ENCODE measurements at places on chromosomes 16 and 17.

- DNase-seq = peak; percentile 17
Measured at GRCh38 chr17:21573961-21574610, 118.2 kb upstream of the KCNJ18 start.

DNA sequence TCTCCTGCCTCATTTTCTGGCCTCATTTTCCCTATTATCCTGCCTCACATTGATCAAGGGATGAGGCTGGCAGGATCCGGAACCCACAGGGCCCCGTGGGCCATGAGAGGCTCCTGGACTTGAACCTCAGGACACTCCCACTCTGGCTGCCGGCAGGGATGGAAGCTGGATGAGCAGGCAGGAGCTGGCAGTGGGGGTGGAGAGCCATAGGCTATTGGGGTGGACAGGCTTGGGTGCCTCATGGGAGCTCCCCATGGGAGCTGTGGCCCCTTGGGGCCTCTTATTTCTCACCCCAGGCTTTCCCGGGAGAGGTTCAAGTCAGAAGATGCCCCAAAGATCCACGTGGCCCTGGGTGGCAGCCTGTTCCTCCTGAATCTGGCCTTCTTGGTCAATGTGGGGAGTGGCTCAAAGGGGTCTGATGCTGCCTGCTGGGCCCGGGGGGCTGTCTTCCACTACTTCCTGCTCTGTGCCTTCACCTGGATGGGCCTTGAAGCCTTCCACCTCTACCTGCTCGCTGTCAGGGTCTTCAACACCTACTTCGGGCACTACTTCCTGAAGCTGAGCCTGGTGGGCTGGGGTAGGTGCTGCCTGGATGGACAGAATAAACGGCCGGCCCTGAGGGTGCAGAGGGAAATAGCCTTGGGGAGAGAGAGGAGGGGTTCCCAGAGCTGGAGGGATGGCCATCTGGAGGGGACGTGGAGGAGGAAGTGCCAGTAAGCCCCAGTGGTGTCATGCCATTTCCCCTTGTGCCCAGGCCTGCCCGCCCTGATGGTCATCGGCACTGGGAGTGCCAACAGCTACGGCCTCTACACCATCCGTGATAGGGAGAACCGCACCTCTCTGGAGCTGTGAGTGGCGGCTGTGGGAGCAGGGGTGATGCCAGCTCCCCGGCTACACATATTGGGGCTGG lies 10.7 kb upstream of the DRC7 start:
- DNase-seq = no peak

- no peak for DNase-seq
Measured at GRCh38 chr16:12468552-12468951, 335.1 kb downstream of the CPPED1 start.

DNA sequence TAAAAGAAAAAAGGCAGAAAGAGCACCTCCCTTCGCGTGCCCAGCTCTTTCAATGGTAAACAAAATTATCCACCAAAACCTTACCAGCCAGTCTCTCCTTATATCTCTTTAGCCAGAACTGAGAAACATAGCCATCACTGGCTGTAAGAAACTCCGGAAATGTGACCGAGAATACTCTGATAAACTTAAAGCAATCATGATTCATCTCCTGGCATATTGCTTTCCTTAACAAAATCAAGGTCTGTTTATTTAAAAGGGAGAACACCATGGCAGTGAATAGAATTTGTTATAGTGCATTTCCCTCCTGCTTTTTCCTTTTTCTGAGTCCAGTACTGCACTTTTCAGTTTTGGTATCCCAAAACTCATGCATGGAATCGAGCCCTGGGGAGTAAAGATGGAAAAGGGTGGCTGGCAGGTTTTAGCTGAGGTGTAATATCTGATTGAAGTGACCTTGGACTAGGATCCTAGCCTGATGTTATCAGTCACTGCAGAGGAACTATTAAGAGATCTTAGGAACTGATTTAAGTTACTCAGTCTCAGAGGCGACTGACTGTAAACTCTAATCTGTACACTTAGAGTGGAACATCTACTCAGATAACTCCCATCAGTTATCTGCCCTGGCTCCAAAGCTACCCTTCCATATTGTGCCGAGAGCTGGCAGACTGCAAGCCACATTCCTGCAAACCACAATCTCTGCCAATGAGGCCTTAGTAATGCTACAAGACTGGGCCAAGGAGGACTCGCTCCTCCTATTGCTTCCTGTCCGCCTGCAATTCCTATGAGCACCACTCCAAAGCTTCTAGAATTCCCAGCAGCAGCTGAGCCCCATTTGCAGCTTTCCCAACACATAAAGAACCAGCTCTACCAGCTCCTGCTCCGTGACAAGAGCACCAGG lies 7.4 kb upstream of the COX10 start:
- DNase-seq = no peak

- DNase-seq = no peak
Measured at GRCh38 chr17:78563189-78564145, 13.7 kb downstream of the DNAH17 start.

DNA sequence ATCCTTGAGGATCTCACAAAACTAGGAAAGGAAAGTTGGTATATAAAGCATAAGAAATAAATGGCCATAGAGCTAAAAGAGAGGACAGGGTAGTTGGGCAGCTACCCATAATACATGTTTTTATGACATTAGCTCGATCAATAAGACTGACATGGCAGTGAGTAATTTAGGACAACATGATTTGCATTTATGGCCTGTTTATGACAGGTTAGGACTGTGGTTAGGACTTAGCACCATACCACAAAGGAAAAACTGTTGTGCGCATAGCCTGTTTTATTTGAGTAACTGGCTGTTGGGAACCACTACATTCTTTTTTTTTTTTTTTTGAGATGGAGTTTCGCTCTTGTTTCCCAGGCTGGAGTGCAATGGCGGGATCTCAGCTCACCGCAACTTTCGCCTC lies 18.0 kb upstream of the TRIM37 start:
- DNase-seq = no peak

DNA sequence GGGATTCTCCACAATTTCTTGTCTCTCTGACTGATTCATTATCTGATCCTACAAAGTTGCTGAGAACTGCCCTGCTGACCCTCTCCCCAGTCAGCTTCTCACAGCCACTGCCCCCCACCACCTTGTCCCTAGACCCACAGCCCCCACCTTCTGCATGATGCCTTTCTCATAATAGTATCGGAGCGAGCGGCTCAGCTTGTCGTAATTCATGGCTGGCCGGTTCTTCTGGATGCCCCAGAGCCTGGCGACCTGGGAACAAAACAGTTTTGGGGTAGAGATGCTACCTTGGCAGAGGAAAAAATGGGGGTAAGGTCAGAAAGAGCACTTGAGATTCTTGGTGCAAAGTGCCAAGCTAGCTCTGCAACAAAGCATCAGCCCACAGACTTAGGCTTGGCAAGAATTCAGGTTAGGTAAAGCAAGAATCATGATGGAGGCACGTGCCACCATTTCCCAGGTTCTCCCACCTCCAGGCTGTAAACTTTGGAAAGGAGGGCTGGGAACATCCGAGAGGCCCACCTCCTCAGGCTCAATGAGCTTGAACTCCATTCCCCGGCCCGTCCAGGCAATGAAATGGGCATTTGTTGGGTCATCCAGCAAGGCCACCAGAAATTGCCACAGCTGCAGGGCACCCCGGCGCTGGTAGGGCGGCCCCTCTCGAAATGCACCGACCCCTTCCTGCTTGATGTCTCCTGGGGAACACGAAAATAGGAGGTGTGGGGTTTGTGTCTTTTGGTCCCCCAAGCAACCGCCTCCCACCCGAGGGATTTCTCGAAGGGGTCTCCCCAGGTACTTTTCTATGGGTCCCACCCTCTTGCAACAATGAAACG lies 16.9 kb downstream of the ETV4 start:
- DNase-seq = no peak

Measured in stimulated activated CD8-positive, alpha-beta memory T cell treated with anti-CD3 and anti-CD28 coated beads, Interleukin-4, amount 100 ng/mL, for 1 hour (primary cell).